ENCODE measurements at places on chromosomes 3 and 15. TPM values are rescaled to one million over a fixed set of nuclear protein-coding genes. Genes with fewer than 3 reads are reported as not detected.

Gene WWTR1
- total RNA-seq: 198 TPM

Gene LRRC31
- not detected for total RNA-seq

Gene IRAK2
- 3.7 TPM for total RNA-seq

Gene CYP1A1
- total RNA-seq: not detected

Gene FRMD5
- total RNA-seq: 0.11 TPM

Gene OTOL1
- total RNA-seq: not detected

Gene ANKUB1
- total RNA-seq: not detected

Gene SNRPA1
- 24.3 TPM for total RNA-seq

Gene CFAP91
- total RNA-seq: 1.4 TPM

Gene RTP3
- not detected for total RNA-seq

Gene CHST13
- not detected for total RNA-seq

Gene TMEM40
- total RNA-seq: not detected

Gene LINGO1
- 0.11 TPM for total RNA-seq

Gene KNL1
- 15.5 TPM for total RNA-seq

Gene NLGN1
- total RNA-seq: 28.4 TPM

Gene KLHL40
- total RNA-seq: not detected

Gene GNAI2
- 211 TPM for total RNA-seq

Gene STT3B
- total RNA-seq: 177 TPM

Gene TMEM108
- total RNA-seq: not detected

Gene MESP1
- 0.26 TPM for total RNA-seq

Gene COPG1
- total RNA-seq: 263 TPM

Gene GOLGA6B
- total RNA-seq: not detected
